ENCODE measurements at places on chromosomes 5 and 9.

GRCh38 chr5:173686950-173687349 lies 70.5 kb upstream of the BOD1 start:
- DNase-seq: no peak

- no peak for DNase-seq
Measured at GRCh38 chr9:8725635-8726034, 926.1 kb upstream of the DMAC1 start.

DNA sequence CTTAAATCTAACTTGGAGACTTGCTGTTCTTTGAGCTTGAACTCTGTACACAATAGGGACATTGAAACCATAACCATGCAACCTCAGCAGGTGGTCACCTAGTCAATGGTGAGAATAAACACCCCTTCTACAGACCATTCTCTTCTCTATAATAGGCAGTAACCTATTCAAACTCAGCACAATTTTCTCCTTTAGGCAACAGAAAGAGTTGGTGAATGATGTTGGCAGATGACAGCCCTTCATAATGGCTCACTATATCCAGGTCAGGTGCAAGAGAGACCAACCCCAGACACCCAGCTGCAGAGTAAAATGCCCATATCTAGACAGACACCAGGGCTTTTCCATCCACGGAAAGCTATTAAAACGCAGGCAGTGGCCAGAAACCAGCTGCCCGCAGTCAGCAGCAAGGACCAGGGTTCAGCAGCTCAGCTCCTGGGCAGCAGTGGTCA lies 106.7 kb downstream of the SERINC5 start:
- no peak for DNase-seq

DNA sequence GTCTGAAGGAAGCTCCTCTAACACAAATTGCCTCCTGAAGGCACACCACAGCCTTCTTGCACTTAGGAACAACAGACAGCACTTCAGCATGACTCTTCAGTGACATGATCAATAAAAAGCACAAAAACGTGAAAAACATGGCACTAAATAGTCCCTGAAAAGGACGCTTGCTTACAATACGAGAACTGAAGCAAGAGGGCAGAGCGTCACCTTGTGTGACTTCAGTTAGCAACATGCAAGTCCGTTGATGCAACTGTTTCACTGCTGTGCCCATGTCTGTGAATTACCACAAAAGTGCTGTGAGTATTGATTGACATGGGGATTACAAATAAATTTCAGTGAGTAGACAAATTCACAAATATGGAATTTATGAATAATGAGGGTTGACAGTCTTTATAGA lies 219.9 kb upstream of the GAS1 start:
- DNase-seq: no peak

DNA sequence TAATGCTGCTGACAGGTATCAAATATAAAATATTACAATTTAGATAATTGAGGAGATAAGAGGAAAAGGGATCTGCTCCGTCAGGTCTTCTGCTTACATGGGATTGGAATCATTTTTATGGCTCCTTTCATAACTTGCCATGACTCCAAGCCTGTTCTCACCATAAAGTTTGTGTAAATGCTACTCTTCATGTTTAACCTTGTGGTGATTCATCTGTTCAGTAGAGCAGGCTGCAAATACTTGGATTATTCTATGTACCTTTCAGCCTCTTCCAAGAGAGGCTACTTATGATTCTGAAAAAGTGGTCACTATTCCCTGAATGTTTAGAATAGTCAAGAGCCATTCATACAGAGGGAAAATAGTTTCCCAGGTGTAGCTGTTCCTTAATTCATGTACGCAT lies 66.9 kb downstream of the SLC44A1 start:
- no peak for DNase-seq

DNA sequence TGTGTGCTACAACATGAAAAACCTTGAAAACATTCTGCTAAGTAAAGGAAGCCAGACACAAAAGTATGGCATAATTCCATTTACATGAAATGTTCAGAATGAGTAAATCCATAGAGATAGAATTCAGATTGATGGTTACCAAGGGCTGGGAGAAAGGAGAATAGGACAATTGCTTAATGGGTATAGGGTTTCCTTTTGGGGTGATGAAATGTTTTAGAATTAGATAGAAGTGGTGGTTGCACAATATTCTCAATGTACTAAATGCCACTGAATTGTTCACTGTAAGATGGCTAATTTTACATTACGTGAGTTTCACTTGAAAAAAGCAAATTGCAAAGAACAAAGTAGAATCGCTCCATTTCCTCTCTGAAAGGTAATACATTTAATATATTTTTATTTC lies 43.0 kb upstream of the GAS1 start:
- no peak for DNase-seq

Measured in HT1080 (cell line).